ENCODE measurements at places on chromosomes 12 and 14. TPM values are rescaled to one million over a fixed set of nuclear protein-coding genes. Genes with fewer than 3 reads are reported as not detected.

P2RX7 gene
- total RNA-seq, result 3.0 TPM

GRCh38 chr14:80764921-80765507 lies 176.5 kb downstream of the CEP128 start:
- no peak for DNase-seq

GRCh38 chr12:126443977-126444376 lies 1378.7 kb downstream of the AACS start:
- DNase-seq, result no peak

KRT6C gene
- not detected for total RNA-seq

- DNase-seq, result no peak
These were observed 6.7 kb upstream of the CD163L1 start for GRCh38 chr12:7450667-7451066.

GRCh38 chr12:98973395-98973794 lies 328.3 kb downstream of the APAF1 start:
- no peak for DNase-seq

PLEK2 gene
- total RNA-seq, result 0.76 TPM

DNA sequence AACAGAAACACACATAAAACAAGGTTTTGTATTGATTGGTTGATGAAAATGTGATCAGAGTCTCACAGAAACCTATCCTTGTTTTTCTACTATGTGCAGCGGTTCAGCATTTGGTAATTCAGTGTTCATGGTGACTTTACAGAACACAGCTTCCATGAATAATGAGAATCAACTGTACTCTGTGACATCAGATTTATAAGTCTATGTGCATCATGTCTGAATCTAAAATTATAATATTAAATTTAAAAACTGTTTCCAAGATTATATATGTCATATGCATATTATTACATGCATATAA lies 104.3 kb downstream of the SLC16A7 start:
- no peak for DNase-seq

- DNase-seq, result no peak
These were observed 13.3 kb upstream of the BTG1 start for GRCh38 chr12:92158796-92159439.

RBP5 gene
- 2.1 TPM for total RNA-seq

DNA sequence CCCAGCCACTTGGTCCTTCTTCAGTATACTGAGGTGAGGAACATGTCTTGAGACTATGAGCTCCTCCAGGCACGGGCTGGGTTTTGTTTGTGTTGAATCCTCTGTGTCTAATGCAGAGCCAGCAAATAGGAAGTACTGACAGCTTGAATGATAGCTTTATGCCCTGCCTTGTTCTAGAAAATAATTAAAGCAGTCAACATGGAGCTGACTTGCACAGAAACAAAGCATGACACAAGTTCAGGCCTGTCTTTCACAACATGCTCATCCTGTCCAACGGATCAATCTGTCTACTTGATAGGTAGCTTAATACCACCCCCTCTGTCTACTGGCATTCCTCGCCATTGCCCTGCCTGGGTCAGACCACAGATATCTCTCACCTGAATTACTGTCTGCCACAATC lies 140.9 kb downstream of the ESRRB start:
- DNase-seq, result no peak

HSPB8 gene
- total RNA-seq, result 316 TPM

DNA sequence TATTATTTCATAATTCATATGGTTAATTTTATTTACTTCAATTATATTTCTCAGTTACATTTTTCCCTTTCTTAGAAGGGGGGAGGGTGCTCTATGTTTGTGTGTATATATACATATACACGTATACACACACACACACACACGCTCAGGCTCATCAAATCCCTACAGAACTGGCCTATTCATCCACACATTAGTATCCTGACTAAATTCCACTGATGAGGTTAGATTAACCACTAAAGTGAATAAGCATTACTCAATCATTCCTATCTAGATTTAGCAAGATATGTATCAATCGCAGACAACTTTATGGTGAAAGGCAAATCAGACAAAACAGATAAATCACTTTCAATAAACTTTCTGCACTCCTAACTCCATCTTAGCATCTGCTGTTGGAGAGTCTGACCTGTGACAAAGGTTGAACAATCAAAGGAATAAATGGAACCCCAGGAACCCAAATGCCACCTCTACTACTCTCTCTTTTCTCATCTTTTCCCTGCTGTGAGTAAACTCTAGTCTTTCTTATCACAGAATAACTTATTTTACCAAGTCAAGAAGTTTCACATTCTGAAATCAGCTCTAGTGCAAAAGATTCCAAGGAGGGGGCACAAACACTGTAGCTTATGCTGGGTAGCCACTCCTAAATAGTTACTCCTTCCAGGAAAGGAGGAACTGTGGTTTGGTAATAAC lies 67.6 kb downstream of the RALGAPA1 start:
- no peak for DNase-seq

PCK2 gene
- total RNA-seq, result 11.5 TPM

TMEM63C gene
- total RNA-seq, result not detected

PRKAB1 gene
- 11.9 TPM for total RNA-seq

GRCh38 chr12:102873077-102873476 lies 44.0 kb downstream of the PAH start:
- no peak for DNase-seq

DNA sequence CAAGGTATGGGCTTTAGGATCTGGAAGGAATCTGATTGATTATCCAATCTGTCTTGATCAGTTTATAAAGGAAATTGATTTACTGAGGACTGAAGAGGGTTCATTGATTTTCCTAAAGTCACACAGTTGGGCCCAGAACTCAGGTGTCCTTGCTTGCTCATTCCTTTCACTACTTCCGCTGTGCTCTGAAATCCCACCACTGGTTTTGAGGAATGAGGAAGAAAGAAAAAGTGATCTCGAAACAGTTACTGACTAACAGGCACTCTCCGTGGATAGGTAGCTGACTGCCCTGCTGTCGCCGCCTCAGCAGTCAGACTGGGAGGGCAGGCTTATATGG lies at the start of gene FITM1:
Gene FITM1 (plus strand): TSS at position 280 of the 337 bp plus-strand sequence. CDS start 905 bp downstream, outside the sequence.
- no peak for DNase-seq

DNA sequence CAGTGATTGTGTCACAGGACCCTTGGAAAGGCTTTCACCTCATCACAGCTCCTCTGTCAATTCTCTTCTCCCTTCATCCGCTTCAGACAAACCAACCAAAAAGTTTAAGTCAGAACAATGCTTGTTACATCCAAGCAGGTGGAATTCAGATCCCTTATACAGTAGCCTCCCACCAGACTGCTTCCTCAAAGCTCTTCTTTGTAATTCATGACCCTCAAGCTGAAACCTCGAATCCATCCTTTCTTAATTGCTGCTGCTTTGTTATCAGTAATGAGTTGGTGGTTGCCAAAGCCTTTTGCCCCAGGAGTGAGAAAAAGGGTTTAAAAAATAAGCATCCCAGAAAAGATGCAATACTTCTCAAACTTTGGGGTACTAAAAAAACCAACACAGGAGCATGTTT lies 9.5 kb downstream of the BEST3 start:
- no peak for DNase-seq

- DNase-seq, result no peak
These were observed 35.9 kb downstream of the FZD10 start for GRCh38 chr12:130198026-130198662.

DNA sequence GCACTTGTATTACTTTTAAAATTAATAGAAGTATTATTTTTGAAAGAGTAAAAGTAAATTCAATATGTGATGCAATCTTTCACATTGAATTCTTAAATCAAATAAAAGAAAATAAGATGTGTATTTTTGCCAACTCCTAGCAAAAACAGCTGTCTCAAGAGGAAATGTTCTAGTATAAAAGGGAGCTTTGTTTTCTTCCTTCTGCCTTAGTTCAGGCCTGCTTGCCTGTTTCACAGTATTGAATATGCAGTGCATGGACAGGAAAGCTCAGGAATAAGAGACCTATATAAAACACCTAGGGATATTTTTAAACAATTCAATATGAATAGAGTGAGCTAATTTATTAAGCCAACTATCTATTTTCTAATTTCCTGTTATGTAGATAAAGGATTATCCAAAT lies 294.8 kb upstream of the G2E3 start:
- DNase-seq, result no peak

CCDC177 gene
- not detected for total RNA-seq

- no peak for DNase-seq
These were observed 42.0 kb downstream of the CKB start for GRCh38 chr14:103480595-103480994.

DNA sequence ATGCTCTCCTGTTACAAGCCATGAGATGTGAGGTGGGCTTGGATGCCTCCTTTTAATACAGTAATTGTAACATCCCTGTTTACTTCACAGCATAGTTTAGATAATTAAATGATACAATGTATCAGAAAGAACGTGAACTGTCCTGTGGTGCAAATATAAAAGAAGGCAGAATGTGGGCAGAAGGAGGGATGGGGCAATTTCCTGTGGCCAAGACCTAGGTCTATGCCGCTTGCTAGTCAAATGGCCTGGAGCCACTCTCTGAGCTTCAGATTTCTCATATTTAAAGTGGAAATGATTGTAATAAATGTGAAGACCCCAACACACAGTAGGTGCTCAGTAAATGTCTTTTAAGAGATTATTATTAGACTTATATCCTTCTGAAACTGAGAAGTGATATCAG lies 24.0 kb upstream of the EVL start:
- no peak for DNase-seq

- DNase-seq, result no peak
These were observed 41.1 kb downstream of the GNG2 start for GRCh38 chr14:51901475-51902024.

DNA sequence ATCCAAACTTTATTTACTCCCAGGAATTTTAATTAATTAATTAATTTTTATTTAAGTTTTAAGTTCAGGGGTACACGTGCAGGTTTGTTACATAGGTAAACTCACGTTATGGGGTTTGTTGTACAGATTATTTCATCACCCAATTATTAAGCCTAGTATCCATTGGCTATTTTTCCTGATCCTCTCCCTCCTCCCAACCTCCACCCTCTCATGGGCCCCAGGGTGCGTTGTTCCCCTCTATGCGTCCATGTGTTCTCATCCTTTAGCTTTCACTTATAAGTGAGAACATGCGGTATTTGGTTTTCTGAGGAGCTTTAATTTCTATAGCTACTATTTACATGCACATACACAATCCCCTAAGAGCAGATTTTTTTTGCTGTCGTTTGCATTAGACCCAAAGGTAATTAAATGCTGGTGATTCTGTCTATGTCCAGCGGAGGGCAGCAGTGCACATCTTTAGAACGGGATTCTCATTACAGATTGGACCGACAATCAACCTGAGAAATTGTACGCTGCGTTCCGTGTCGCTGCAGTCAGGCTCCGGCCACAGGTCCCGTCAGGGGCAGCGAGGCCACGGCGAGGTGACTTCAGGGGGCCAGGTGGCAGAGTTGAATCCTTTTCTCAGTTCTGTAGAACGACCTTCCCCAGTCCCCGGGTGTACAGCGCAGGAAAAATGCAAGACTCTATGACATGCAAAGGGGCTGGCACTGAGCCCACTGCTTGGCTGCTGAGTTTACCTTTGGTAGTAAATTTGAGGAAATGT lies 11.6 kb downstream of the TMEM30B start:
- DNase-seq, result peak; percentile 77

BCL7A gene
- total RNA-seq, result 9.8 TPM

DNA sequence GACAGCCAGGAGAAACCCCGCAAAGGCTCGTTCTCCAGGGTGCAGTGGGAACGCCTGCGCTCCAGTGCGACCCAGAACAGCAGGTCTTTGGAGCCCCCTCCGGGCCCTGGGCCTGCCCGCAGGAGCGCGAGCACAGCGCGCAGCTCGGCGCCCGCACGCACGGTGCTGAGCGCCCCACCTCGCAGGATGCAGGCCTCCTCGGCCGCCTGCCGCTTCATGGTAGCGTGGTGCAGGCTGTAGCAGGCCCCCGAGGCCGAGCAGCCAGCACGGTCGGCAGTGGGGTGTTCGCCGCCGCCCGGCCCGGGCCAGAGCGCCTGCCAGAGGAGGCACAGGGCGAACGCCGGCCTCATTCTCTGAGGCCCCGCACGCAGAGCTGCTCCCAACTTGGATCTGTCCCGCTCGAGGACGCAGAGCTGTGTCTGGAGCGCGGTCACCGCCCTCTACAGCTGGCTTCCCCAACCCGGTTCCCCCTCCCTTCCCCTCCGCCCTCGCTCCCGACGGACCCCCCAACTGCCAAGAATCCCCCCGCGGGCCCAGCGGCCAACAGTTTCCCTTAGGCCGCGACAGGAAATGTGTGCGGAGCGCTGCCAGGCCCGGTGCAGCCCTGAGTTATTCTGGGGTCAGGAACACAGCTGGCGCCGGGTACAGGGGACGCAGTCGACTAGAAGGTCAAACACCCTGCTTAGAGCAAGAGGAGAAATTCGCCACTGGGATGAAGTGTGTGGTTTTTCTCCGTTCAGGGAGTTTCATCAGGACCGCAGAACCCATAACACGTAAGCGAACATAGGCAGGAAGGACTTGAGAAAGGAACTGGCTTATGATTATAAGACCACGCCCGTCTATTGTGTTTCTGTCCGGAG lies at the start of gene CLEC14A:
Gene CLEC14A (minus strand): TSS at position 421 of the 860 bp plus-strand sequence. CDS start 71 bp downstream, at position 350.
- peak; percentile 86 for DNase-seq

- no peak for DNase-seq
These were observed 381.8 kb downstream of the KCNH5 start for GRCh38 chr14:62663456-62663821.

GRCh38 chr12:122051231-122051876 lies 27.2 kb upstream of the MLXIP start:
- no peak for DNase-seq

GRCh38 chr14:65024957-65025356 lies 38.3 kb downstream of the FNTB start:
- DNase-seq, result no peak

- DNase-seq, result no peak
These were observed 2.9 kb upstream of the RTL1 start for GRCh38 chr14:100906420-100906819.

DNA sequence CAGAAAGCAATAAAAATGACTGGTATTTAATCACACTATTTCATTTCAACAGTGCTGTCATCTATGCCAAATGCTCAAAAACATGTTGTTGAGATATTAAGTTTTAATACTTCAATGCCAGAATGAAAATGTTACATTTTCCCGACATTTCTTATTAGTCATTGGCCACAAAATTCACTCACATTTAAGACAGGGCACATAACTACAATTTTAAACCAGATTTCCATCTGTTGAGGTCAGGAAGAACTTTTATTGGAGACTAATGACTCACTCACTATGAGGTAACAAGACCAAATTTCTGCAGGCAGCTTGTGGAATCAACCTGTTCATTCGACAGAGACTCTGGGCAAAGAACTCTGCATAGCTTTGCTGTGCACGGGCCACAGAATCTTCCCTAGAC lies 36.8 kb downstream of the PPTC7 start:
- no peak for DNase-seq

FAM181A gene
- not detected for total RNA-seq

SERPINA4 gene
- not detected for total RNA-seq

DNA sequence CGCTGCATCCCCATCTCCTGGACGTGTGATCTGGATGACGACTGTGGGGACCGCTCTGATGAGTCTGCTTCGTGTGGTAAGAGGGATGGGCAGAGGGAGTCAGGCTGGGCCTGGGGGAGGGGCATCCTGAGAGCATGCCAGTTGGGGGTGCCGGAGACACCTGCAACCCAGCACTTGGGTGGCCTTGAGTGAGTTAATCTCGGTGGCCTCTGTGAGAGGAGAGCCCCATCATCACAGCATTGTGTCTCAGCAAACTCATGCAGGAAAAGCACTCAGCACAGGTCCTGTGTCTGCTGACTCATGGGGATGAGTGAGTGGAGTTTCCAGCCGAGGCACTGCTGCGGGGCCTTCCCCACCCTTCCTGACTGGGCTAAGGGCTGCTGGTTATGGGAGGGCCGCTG lies 19.6 kb upstream of the LRP1-AS start:
- DNase-seq, result no peak

TOMM20L gene
- not detected for total RNA-seq

Measured in left cardiac atrium (tissue), 4 donors.